Foreskin melanocyte (primary cell): ENCODE measurements at places on chromosomes 3 and 15.

DNA sequence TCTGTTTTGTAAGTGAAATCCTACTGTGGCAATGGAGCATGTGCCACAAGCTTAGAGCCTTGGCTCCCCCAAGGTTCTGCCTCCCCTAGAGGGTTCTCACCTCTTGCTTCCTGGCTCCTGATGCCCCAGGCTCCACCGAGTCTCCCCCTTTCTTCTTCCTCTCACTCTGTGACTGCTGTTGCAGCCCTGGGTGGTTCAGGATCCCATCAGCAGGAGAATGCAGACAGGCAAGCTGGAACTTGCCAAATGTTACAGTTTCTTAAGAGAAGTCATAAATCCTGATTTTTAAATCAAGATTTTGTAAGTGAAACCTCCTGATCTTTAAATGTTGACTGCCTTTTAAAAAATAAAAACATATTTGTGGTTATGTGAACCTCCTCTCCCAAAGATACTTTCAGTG, 133.9 kb downstream of the CCNL1 start:
- no peak for DNase-seq

DNA sequence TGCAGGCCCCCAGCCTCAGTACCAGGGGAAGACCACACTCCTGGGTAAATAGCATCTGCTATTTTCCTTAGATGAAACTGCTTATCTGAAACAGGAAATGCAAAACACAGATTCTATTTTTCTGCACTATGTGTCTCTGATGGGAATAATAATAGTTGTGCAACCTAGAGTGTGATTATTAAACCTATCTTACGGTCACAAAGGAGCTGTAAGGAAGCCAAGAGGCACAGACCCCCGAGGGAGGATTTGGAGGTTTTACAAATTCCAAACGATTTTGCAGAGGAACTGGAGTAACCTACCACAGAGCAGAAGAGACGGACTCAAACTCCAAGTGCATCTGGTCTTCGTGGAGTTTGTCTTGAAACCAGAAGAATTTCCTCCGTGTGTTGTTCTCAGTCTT, 14.1 kb upstream of the APOD start:
- no peak for DNase-seq

GRCh38 chr15:41566121-41566885, 7.3 kb downstream of the TYRO3 start:
- no peak for DNase-seq

DNA sequence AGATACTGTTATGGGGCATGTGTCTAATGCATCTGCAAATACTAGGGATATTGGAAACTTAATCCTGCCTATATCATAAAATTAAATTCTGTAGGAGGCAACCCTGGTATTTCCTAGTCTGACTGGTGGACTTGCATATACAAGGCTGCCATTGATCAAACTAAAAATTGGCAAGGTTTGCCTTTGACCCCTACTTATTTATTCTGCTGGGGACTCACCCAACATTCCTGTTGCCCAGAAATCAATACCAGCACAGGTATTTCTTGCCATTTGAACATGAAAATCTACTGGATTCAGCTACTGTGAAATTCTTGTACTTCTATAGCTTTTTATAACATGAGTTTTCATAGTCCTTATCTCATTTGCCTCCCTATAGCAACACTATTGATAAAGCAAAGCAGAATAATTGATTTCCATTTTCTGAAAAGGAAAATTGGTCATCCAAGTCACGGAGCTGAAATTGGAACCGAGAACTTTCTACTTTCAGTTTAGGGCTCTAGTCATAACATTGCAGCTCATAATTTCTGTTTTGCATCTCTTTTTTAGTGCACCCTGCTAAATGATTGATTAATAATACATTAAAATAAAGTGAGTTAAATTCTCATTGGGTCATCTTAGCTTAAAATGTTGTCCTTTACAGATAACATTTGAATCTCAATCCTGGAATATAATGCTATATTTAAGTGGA, 365.2 kb downstream of the MFSD1 start:
- no peak for DNase-seq

DNA sequence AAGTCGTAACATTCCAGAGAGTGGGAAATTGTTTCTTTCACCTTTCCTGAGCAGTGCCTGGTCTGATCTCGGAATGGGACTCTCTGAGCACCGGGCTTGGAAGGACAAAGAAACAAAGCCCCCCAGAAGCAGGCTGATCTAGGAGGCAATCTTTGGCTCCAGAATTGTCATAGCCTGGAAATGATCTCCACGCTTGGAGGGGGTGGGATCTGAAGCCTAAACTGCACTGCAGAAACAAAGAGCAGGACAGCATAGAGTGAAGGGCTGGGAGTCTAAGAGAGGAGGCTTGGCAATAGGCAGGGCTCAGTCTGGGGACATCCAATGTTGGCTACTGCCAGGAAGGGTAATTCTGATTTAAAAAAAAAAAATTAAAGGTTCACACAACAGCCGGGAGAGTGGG, 1.9 kb downstream of the CRABP1 start:
- DNase-seq = no peak

- no peak for DNase-seq
These were observed 41.4 kb downstream of the MUC20 start for GRCh38 chr3:195762249-195762585.

DNA sequence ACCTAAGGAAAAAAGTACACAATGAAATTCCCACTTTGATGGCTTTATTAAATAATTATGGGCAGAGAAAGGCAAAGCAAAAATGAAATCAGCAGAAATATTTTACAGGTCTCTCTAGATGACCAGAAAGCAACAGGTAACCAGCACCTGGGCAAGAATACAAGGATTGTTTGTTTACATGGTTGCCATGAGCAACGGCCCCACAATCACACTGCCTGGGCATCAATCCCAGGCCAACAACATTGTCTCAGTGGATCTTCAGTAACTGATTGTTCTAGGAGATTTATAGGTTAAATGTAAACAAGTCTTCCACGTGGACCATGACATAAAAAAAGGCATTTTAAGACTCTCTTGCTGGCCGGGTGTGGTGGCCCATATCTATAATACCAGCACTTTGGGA, 82.6 kb downstream of the PDZRN3 start:
- DNase-seq = no peak

DNA sequence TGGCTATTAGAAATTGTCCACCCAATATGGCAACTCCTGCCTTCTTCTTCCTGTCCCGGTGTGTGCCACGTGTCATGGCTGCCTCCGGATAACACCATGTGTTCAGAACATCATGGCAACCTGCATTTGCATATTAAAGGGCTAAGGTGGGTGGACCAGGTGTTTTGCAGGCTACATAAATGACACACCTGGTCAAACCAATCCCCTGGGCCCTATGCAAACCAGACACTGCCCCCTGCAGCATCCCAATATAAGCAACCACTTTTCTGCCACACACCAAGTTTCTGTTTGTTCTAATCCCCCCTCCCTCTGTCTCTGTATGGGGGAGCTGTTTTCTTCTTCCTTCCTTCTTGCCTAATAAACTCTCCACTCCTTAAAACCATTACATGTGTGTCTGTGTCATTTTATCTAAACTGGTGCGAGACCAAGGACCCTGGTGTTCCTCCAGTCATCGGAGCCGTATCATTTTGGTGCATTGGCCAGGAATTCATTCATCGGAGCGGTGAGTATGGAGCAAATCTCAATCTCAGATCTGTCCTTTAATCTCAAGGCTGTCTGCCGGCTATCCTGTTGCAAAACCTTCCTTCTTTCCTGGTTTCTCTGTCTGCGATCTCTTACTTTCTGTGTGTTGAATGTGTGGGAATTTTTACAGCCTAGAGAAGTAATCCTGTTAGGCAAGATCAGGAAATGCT, 44.5 kb downstream of the NCEH1 start:
- no peak for DNase-seq
